ENCODE measurements at places on chromosomes 2 and 18.

- no peak for DNase-seq
Measured at GRCh38 chr2:193561054-193561453, 1366.3 kb upstream of the TMEFF2 start.

DNA sequence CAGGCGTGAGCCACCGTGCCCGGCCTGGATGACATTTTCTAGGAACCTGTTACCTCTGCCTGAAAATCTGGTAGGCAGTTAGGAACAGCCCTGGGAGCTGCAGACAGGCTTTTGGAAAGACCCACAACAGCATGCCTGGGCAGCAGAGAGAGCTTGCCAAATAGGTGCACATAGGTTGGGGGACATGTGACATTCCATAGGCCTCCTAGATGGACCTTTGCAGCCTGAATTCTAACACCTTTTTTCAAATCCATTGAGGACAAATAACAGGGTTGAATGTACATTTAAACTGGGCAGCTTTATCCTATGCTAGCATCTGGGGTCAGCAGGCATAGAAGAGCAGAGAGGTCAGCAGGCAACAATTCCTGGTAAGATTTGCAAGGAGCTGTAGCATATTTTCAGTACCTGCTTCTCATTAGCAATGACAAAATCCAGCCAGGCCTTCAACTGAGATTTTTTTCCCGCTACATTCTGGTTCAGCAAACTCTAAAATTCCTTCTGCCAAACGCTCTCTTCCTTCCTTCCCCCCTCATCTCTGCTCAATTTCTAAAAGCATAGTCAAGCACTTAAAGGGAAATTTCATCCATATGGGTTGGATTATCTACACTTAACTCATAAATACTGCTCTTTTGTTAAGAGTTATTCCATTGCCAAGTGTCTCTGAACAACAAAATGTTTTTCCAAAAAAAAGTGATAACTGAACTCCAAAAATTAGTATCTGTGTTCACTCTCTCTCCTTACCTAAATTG is 75.2 kb downstream of the SOWAHC start:
- DNase-seq = no peak

DNA sequence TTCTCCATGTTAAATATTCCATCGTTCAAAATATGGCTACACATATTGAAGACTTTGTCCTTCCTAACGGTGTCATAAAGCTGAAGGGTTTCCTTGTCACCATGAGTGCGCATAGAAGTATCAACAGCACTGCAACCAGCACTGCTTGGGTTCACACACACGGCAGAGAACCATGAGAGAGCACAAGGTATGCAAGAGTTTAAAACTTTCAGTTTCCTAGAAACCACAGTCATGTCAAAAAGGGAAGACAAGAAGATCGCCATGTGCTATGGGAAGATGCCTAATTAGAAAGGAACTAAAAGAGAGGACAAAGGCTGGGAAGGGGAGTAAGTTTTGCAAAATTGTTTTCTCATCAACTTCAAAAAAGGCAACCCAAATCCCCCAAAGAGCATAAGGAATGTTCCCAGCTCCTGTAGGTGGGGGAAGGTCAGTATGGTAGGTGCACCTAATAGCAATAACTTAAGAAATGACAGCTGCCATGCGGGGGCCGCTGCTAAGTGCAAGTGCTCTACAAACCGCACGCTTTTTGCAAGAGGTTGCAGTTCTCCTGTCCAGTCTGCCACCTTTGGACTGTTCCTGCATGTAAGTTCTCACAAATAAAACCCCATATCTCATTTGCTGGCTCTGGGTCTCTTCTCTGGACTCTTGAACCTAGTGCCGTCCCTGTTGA is 136.8 kb downstream of the TMEM163 start:
- no peak for DNase-seq

- DNase-seq = no peak
Measured at GRCh38 chr18:68733707-68734106, 18.8 kb upstream of the TMX3 start.

DNA sequence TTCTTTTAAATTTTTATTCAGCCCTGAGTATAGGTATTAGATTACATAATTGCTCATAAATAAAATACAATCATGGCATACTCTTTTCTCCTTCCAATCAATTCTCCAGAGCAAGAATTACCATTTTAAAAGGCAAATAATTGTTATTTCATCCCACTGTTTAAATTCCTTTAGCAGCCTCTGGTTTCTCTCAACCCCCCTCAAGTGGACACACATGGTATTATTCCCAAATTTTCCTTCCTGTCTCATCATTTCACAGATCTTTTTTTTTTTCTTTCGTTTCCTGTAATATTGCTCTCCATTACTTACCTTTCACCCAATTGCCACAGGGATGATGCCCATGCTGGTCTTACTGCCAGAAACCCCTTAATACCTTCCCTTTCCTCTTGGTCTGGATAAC is 385.2 kb downstream of the RIT2 start:
- DNase-seq = no peak

- no peak for DNase-seq
Measured at GRCh38 chr2:231177156-231178025, 21.0 kb upstream of the ARMC9 start.

DNA sequence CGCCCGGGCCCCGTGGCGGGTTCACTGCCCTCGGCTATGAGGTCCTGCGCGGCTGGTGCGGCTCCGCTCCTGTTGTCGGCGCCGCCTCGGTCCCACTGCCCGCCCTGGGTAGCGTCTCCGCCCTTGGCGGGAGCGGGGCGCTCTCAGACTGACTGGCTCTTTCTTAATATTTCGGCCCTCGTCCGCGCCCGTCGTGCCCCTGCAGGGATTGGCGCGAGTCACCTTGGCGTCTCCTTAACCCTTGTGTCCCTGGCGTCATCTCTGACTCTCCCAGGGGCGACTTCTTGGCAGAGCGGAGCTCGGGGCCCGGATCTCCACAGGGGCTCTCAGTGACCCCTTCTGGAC is 1.3 kb downstream of the PTMA start:
- DNase-seq = no peak

DNA sequence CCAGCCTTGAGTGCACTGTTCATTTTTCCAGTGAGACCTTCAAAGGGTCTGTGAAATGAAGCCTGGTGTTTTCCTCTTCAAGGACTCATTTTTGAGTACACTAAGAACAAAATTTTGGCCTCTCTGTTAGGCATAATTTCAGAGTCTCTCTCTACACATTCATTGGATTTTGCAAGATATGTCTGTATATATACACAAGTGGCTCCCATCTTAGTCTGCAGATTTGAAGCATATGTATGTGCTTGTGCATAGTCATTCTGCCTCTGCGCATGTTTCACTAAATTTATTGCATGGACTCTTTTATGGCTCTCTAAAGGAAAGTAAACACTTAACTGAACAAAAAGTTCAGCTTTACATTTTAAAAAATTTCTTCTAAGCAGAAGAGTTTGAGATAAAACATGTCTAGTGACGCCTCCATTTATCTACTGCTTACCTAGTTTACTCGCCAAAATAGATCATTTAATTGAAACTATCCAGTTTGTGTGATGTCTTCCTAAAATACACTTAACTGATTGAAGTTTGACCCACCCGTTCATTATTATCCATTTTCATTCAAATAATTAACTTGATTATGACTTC is 145.9 kb downstream of the FMNL2 start:
- no peak for DNase-seq

DNA sequence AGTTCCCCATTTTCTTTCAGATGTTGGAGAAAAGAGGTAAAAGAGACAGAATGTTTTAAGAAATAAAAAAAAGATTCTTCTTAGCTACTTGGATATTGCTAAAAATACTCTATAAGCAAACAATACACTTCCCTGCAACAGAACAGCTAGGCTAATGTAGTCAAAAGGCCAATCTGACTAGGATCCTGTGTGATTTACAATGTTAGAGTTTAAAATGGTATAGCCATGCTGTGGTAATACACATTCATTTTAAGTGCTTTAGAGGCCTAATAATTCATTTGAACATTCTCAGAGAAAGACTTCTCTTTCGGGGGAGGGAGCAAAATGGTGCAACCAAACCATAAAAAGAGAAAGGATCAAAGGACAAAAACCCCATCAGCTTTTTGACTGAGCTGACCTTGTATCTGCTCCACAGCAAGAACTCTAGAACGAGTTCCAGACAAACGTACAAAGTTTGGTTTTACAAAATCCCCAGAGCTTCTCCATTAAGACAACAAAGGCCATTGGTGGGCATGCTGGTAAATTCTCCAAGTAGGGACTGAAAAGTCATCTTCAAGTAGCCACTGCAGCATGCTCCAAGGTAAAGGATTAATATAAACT is 200.2 kb downstream of the STK39 start:
- DNase-seq = no peak

DNA sequence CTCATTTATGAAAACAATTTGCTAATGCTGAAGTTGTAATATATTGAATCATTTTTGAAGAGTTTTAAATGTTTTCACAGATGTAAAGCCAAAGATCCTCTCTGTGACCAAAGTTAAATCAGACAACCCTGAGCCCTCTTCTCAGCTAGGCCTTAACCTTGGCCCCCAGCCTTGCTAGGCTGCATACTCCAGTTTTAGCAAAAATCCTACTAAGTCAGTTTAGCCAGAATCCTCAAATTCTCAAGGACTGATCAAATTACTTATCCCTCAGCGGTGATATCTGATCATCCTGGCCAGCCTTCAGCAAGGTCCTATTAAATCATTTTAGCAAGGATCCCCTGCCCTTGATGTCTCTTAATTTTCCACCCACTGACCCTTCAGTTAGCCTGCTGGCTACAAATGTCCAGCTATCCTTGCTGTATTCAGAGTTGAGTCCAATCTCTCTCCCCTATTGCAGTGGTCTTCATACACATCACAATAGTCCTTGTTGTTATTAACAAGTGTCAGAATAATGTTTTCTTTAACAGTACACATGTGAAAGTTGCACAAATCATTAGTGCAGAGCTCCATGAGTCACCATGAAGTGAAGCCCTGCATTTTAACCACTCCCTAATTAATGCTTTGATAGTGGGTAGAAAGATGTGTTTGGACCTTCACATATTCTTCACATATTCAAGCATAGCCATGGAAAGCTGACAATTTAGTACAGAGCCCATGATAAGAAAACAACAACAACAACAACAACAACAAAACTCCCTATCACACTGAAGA is 206.4 kb downstream of the NBAS start:
- no peak for DNase-seq

GRCh38 chr18:67672155-67672554 is 155.6 kb upstream of the DSEL start:
- no peak for DNase-seq

DNA sequence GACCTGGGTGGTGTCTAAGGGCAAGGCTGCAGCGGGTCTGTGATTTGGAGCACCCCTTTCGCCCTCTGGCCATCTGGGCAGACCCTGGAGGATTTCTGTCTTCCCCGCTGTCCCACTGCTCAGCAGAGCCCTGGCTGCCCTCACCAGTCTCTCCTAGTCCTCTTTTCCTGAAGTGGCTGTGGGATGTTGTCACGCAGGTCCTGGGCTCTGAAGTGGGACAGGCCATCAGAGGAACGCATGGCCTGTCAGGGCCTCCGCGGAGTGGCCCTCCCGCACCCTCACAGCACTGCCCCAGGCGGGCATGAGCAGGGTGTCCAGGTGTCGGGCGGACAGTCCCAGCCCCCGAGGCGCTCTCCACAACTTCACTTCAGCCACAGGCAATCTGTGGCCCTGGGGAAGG is 1.1 kb upstream of the TMEM185B start:
- DNase-seq = no peak

- no peak for DNase-seq
Measured at GRCh38 chr2:229153267-229153666, 117.8 kb downstream of the PID1 start.

DNA sequence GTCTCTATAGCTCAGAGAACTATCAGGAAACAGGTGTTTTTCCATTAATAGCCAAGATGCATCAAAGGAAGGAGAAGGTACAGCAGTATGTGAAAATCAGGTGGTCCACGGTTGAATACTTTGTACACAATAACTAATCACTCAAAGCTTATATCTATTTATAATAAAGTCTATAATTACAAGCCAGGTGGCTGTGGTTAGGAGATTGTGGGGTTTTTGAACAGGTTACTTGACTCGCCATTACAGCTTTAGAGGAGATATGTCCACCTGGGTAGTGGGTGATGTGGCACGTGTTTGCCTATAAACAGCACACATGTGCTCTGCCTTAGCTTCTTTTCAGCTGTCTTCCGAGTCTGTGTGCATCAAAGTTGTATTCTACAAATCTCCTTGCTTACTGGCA is 892.2 kb upstream of the ZEB2 start:
- DNase-seq = no peak

DNA sequence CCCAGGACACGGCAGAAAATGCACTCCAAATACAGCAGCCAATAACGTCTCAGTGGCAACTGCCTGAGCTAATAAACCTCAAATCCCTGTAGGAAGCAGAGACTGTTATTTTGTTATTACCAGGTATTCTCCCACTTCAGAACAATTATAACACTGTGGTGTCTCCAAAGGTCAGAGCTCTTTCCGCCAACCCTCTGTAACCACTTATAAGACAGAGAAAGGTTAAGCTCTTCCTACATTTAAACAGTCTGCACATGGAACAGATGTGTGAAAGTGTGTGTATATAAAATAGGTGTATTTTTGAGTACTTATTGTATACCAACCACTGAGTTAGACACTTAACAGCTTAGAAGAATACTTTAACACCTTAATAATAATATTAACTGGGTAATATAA is 64.1 kb downstream of the FBXO15 start:
- DNase-seq = no peak

GRCh38 chr2:169426069-169426663 is 53.1 kb upstream of the BBS5 start:
- no peak for DNase-seq
